Progenitor cell of endocrine pancreas (in vitro differentiated cells): ENCODE measurements at places on chromosomes 3 and 15. TPM values are rescaled to one million over a fixed set of nuclear protein-coding genes. Genes with fewer than 3 reads are reported as not detected.

DNA sequence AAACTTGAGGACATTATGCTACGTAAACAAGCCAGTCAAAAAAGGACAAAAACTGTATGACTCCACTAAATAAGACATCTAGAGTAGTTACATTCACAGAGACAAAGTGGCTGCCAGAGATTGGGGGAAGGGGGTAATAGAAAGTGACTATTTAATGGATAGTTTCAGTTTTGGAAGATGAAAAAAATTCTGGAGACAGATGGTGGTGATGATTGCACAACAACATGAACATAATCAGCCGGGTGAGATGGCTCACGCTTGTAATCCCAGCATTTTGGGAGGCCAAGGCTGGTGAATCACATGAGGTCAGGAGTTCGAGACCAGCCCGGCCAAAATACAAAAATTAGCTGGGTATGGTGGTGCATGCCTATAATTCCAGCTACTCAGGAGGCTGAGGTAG, 40.6 kb downstream of the DPP8 start:
- no peak for DNase-seq

- DNase-seq = no peak
These were observed 208.5 kb upstream of the MRPL3 start for GRCh38 chr3:131711114-131711768.

SLC28A1 gene
- not detected in 2 replicates for total RNA-seq

DNA sequence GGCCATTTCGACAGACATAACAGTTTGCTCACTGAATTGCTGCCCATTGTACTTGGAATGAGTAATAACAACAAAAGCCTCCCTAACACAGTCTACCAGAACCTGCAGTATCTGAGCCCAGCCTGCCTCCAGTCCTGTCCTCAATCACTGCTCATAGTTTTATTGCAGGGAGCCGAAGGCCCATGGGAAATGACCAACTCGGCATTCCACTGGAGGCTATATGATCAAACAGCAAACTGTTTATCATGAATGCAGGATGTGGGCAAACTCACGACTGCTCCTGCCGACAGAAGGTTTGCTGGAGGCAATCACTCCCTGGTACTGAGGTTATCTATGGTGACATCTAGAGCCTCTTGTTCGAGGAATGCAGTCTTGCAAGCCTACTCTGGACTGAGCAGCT, 46.3 kb downstream of the LSM3 start:
- no peak for DNase-seq

DNA sequence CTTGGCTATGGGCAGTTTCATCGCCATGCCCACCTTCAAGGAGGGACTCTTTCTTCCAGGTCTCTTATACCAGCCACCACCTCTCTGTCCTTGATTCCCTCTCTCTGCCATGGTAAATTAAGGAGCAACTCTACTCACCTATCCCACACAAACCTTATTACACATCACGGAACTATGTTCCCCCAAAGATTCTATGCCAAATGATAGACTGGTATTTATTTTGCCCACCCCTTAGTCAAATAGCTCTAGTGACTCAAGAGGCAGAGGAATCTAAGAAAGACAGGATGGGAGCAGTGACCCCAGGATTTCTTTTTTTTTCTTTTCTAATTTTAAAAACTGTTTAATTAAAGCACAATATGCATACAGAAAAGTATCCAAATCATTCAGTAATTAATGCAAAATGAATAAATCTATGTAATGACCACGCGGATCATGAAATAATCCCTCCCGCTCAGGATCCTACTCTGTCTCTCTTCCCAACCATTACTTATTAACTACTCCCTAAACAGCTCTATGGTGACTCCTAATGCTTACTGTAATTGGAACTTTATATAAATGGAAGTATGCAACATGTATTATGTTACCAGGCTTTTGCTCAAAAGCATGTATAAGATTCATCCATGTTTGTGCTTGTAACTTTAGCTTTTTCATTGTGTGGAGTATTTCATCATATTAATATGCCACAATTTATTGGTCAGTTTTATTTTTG, 410.8 kb upstream of the RASGRP1 start:
- no peak for DNase-seq

DNA sequence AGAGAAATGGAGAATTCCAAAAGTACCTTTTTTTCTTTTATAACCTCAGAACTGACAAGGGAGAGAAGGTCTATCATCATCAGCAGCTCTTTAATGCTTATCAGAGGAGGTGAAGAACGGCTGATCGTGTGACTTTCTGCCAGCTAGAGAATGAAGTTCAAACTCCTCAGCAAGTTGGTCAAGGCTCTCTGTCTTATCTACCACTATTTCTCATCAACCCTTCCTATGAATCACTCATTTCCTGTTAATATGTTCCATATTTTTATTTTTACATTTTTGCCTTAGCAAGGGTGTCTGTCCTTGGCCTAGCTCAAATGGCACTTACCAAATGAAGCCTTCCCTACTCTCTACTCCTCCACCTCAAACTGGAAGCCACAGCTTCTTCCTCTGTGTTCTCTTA, 73.1 kb upstream of the TSPAN3 start:
- DNase-seq = no peak

NFKBIZ gene
- total RNA-seq = 13.3 and 13.5 TPM in 2 replicates

DUOXA2 gene
- not detected in 2 replicates for total RNA-seq

TMOD3 gene
- total RNA-seq = 37.4 and 40.0 TPM in 2 replicates

- DNase-seq = no peak
These were observed 9.8 kb upstream of the C3orf70 start for GRCh38 chr3:185162634-185163033.

DNA sequence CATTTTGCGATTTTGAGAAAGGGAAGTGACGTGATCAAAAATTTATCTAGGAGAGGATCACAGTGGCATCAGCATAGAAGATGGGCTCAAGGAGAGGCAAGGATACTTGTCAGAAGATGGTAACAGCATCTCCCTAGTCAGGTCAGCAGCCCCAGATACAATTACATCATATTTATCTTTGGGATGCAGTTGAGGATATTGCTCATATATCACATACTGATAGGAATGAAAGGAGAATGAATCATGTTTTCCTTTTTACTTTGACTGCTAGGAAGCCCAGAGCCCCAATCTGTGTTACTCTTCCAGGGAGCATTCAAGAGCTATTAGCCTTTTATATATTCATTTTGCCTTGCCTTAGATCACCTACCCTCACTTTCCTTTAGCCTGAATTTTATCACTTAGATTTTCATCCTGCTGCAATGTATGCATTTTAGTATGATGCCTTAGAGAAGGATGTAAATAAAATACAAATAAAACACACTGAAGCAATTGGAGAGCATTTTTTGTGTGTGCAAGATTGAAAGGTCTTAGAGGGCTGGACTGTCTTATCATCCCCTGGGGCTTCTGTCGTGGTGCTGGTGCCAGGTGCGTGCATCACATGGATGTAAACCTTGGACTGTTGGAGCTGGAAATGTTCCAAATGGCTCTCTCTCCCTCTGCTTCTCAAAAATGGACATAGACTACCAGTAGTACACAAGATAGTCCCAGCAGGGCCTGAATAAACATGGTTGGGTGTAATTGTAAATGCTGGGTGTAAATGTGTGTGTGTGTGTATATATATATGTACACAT, 40.3 kb downstream of the CORO2B start:
- DNase-seq = no peak

DNA sequence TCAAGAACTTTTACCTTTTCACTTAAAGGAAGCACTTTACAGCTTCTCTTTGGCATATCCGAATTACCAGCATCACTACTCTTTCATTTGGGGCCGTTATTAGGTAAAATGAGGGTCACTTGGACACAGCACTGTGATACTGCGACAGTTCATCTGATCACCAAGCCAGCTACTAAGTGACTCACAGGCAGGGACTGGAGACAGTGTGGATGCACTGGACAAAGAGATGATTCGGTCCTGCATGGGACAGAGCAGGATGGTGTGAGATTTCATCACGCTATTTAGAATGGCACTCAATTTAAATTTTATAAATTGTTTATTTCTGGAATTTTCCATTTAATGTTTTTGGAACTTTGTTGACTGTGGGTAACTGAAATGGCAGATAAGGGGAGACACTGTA, 166.9 kb upstream of the IL12A start:
- DNase-seq = no peak

DPPA2 gene
- total RNA-seq = 0.58 and 0.69 TPM in 2 replicates

GRCh38 chr3:188926111-188926510, 245.7 kb upstream of the TPRG1 start:
- DNase-seq = no peak

NR2E3 gene
- total RNA-seq = 0.47 TPM in 1 of 2 replicates, not detected in the other

DNA sequence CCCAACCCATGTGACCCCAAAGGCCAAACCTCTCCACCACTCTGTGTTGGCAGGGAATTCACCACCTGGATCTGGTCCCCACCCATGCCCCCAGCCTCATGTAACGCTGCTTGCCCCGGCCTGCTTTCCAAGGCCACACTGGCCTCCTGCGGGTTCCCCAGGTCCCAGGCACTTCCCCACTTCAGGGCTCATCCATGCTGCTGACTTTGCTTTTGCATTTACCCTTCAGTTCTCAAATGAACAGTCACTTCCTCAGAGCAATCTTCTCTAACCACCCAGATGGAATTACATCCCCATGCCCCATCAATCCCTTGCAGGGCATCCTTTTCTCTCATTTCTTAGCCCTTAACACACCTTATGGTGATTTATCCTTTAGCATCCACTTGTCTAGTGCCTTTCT, 9.2 kb downstream of the DAPK2 start:
- no peak for DNase-seq
